ENCODE measurements at places on chromosomes 1 and 21. TPM values are rescaled to one million over a fixed set of nuclear protein-coding genes. Genes with fewer than 3 reads are reported as not detected.

SYNJ1 gene
- 14.2 TPM for total RNA-seq

TTC22 gene
- total RNA-seq = under 0.01 TPM

PRELP gene
- 0.36 TPM for total RNA-seq

DNAH14 gene
- 10.3 TPM for total RNA-seq

FAM163A gene
- total RNA-seq = 1.00 TPM

RAB3B gene
- 0.73 TPM for total RNA-seq

TINAGL1 gene
- 0.31 TPM for total RNA-seq

NEK2 gene
- 44.0 TPM for total RNA-seq

OR14I1 gene
- total RNA-seq = not detected

UTP11 gene
- 86.7 TPM for total RNA-seq

PCSK9 gene
- total RNA-seq = 0.93 TPM

C4BPB gene
- total RNA-seq = not detected

TRIM62 gene
- 8.9 TPM for total RNA-seq

PRAMEF25 gene
- total RNA-seq = not detected

TEDDM1 gene
- total RNA-seq = not detected

PLD5 gene
- total RNA-seq = not detected

PKP1 gene
- total RNA-seq = 1.0 TPM

OR2T11 gene
- total RNA-seq = not detected

MTF2 gene
- total RNA-seq = 12.4 TPM

PTGS2 gene
- 3.5 TPM for total RNA-seq

OR2L8 gene
- 0.73 TPM for total RNA-seq

All from melanocyte of skin (primary cell).